ENCODE measurements at places on chromosomes 2 and 18. TPM values are rescaled to one million over a fixed set of nuclear protein-coding genes. Genes with fewer than 3 reads are reported as not detected.

GRCh38 chr2:69680001-69680675 is 36.6 kb upstream of the AAK1 start:
- no peak for DNase-seq

DNA sequence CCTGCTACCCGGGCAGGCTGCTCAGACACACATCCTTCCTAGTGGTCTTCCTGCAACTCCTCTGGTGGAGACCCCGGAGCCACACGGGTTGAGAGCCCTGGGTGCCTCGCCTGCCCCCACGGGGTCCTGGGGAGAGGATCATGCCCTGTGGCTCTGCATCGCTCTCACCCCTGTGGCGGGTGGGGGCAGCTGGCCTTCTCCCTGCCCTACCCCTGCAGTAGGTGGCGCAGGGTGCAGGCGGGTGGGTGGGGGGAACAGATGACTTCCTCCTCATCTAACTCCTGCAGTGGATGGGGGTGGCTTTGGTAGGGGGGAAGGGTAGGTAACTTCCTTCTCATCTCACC is 38.5 kb downstream of the TSHZ1 start:
- no peak for DNase-seq

DNA sequence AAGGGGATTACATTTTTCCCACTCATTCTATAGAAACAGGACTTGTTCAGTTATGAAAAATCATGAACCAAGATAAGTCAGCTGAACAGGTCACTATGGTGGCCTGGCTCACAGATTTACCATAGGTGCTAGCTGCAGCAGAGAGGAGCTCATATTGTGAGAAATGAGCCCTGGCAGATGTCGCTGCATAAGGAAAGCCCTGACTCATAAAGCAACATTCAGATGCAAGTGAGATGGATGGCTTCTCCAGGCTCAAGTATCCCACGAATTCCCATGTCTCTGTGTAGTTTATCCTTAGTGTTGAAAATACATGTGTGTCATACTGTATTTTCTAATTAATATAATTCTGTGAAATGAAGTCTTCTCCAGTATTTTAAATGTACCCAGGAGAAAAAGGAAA is 115.0 kb upstream of the LHCGR start:
- DNase-seq: no peak

- DNase-seq: no peak
Measured at GRCh38 chr2:207008105-207008990, 69.0 kb downstream of the CPO start.

DNA sequence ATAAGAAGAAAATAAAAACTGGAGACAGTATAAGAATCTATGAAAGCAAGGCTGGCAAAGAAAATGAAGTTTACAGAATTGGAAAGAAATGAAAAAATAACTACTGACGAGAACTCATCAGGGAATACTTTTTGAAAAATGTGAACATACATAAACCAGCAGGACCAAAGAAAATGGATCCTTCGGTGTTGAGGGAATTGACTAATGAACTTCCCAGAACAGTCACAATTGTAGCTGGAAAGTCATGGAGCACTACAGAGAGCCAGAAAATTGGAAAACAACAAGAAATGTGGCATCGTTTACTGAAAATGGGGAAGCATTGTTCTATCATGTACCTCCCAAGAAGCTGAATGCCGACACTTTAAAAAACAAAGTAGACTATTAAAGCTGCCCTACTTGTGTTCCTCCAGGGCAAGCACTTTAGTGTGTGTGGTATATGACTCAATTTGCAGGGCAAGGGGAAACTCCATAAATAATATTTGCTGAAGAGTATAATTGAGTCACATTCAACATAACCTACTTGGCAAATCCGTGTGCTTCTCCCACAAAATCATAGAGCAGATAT is 1221.6 kb upstream of the NRXN1 start:
- DNase-seq: no peak

GRCh38 chr2:15942711-15943345 is 2.5 kb downstream of the MYCN start:
- peak; percentile 49 for DNase-seq

DNA sequence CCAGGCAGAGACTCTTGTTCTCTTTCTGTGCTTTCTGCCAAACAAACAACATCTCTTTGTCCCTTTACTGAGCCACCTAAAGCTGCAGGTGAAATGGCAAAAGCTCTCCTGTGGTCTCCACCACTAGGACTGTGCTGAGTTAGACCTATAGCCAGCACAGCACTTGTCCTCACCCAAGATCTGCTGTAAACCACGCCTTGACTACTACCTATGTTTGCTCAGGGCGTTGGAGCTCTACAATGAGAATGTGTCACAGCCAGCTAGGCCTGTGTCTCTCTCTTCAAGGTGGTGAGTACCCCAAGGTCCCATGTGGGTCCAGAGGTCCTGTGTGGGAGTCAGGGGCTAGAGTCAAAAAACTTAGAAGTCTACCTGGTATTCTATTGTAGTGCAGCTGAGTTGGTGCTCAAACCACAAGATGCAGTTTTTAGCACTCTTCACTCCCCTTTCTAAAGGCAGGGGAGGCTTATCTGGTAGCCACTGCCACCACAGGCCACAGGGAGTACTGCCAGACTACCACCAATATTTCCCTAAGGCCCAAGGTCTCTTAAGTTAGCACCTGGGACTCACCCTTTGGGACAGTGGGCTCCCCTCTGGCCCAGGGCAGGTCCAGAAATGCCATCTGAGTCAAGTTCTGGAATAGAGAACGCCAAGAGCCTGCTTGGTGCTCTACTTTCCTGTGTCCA is 96.8 kb upstream of the RPRM start:
- DNase-seq: no peak

RAX gene
- not detected for total RNA-seq

MLPH gene
- 27.2 TPM for total RNA-seq

ACVR1 gene
- 19.4 TPM for total RNA-seq

RAB6C gene
- total RNA-seq: not detected
